Stimulated activated naive CD4-positive, alpha-beta T cell treated with Interleukin-2 at 50 U/mL for 16 hours (primary cell): ENCODE measurements at places on chromosomes 13 and 19.

GRCh38 chr19:14661372-14661924, 13.2 kb downstream of the ADGRE3 start:
- DNase-seq, result no peak

GRCh38 chr13:97521726-97522125, 87.8 kb downstream of the RAP2A start:
- DNase-seq, result no peak

- no peak for DNase-seq
Measured at GRCh38 chr13:111632906-111633305, 312.5 kb downstream of the TEX29 start.

- no peak for DNase-seq
Measured at GRCh38 chr13:80363890-80364503, 23.1 kb upstream of the SPRY2 start.

DNA sequence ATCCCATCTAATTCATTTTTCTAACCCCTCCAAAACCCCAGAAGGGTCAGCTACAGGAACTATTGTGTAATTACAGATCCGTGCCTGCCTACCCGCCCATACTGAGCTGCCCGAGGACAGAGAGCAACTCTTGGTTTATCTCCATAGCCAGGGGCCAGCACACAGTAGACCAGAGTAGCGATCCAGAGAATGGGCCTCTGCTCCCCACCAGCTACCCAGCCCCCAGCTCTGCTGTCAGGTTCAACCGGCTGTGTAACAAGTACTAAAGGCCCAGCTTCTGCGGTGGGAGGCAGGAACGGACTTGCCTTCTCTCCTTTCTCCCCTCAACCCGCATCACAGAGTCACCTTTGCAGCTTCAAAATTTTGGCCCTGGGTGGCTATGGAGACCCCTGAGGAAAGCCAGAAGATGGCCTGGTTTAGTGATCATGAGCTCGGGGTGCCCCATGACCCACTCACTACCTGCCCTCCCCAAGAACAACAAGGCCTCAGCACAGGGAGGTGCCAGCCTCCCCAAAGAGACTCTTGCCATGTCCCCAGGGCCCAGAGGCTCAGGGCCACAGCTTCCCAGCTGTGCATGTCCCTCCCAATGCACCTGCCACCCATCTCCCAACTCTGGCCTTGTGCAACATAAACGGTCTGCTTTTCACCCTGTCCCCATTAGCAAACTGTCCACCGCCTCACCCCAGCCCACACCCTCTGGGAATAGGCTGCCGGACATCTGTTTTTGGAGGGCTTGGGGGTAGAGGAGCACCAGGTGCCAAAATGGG, 5.7 kb downstream of the CALM3 start:
- DNase-seq, result no peak

- no peak for DNase-seq
Measured at GRCh38 chr13:74246487-74246886, 112.3 kb upstream of the KLF12 start.

GRCh38 chr19:8401981-8402411, 11.1 kb upstream of the MARCHF2 start:
- no peak for DNase-seq
